ENCODE measurements at places on chromosomes 2 and 18.

DNA sequence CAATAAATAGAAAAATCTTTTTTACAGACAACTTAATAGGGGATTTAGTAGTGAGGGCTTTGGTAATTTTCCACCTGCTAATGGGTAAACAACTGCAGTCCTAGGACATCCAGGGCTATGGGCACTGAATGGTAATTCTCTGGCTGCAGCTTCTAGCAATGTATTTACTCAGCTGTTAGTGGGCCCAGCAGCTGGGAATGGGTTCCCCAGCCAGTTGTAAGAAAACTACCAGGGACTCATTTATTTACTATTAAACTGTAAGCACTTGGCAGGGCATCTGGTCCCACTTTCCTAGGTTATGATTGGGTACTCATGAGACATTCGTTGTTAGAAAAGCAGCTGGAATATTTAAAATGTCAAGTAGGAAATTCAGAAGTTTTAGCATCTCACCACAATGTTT, 363.8 kb upstream of the TRIB2 start:
- DNase-seq, result no peak

GRCh38 chr2:200128296-200128695, 172.9 kb downstream of the MAIP1 start:
- peak; percentile 9 for DNase-seq

- no peak for DNase-seq
These were observed 29.5 kb upstream of the CHN1 start for GRCh38 chr2:175034716-175035115.

- no peak for DNase-seq
These were observed 13.4 kb downstream of the CERS6 start for GRCh38 chr2:168469281-168469988.

GRCh38 chr2:84894758-84895520, 10.5 kb upstream of the TMSB10 start:
- DNase-seq, result no peak

GRCh38 chr2:226906163-226906693, 70.4 kb downstream of the RHBDD1 start:
- no peak for DNase-seq

Measured in cerebellum (tissue), 4 donors.